Small intestine (tissue), 16 donors: ENCODE measurements at places on chromosomes 6 and 20. TPM values are rescaled to one million over a fixed set of nuclear protein-coding genes. Genes with fewer than 3 reads are reported as not detected.

The OTOR gene
- polyA plus RNA-seq = not detected

The PM20D2 gene
- polyA plus RNA-seq = 31.3 TPM

The PKIB gene
- 6.5 TPM for polyA plus RNA-seq

The CRYBG1 gene
- 33.9 TPM for polyA plus RNA-seq

The TBXT gene
- polyA plus RNA-seq = not detected

The ENPP3 gene
- polyA plus RNA-seq = 53.0 TPM

The CLIC5 gene
- polyA plus RNA-seq = 24.0 TPM

The EDN1 gene
- polyA plus RNA-seq = 9.7 TPM

The TNNC2 gene
- polyA plus RNA-seq = 23.0 TPM

The BPIFA1 gene
- 0.67 TPM for polyA plus RNA-seq

The PEDS1 gene
- polyA plus RNA-seq = 18.0 TPM

The COL9A3 gene
- 3.4 TPM for polyA plus RNA-seq

The MUC22 gene
- not detected for polyA plus RNA-seq

The CCDC28A gene
- 59.5 TPM for polyA plus RNA-seq

The MMUT gene
- polyA plus RNA-seq = 37.6 TPM

The MYCT1 gene
- polyA plus RNA-seq = 6.1 TPM

The SAPCD1 gene
- 15.5 TPM for polyA plus RNA-seq

The SLC12A5 gene
- not detected for polyA plus RNA-seq

The ACTL10 gene
- polyA plus RNA-seq = 2.3 TPM

The ANGPT4 gene
- polyA plus RNA-seq = 0.70 TPM

The BPIFB4 gene
- 0.13 TPM for polyA plus RNA-seq

The TCP11 gene
- not detected for polyA plus RNA-seq

The OCSTAMP gene
- polyA plus RNA-seq = 0.01 TPM

The PDE10A gene
- polyA plus RNA-seq = 1.3 TPM

The SNX14 gene
- polyA plus RNA-seq = 44.7 TPM

The MOG gene
- not detected for polyA plus RNA-seq

The RFX6 gene
- 5.7 TPM for polyA plus RNA-seq

The PPP1R18 gene
- 22.2 TPM for polyA plus RNA-seq

The TNFAIP3 gene
- polyA plus RNA-seq = 30.6 TPM

The COL9A1 gene
- polyA plus RNA-seq = 0.34 TPM

The BPIFB1 gene
- not detected for polyA plus RNA-seq

The GJA10 gene
- not detected for polyA plus RNA-seq

The ENPP5 gene
- polyA plus RNA-seq = 0.81 TPM

The UST gene
- 4.0 TPM for polyA plus RNA-seq

The RPL7L1 gene
- polyA plus RNA-seq = 61.1 TPM
